ENCODE measurements at places on chromosomes 2 and 18.

DNA sequence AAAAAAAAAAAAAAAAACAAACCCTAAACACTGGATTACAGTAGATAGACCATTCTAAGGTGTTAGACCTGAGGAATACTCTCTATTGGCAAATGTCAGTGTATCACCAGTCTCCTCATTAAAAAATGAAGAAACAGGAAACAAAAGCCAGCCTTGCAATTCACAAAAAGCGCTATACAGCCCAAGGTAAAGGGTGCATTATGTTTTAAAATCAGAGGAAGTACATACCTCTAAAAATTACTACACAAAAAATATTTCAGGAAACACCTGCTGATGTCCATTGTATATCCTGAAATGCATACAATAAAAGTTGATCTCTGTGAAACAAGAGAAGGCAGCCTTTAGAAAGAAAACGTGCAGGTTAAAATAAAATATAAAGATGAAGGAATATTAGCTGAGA lies 54.9 kb upstream of the TSPYL6 start:
- no peak for DNase-seq

DNA sequence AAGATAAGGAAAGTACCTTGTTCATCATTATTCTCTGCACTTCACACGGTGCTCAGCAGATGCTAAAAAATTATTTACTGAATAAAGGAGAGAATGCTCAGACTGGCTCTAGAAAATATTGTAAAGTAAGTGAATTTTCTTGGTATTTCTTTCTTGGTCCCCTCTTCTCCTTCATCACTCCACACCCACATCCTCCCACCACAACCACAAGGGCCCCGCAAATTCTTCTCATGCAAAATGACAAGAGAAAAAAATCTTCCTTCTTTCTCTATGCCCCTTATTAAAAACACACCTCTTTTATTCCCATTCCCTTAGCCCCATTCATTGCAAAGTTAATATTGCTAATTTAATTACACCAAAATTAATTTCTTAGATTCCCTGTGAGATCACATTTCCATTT lies 74.2 kb upstream of the NEDD4L start:
- DNase-seq: no peak

DNA sequence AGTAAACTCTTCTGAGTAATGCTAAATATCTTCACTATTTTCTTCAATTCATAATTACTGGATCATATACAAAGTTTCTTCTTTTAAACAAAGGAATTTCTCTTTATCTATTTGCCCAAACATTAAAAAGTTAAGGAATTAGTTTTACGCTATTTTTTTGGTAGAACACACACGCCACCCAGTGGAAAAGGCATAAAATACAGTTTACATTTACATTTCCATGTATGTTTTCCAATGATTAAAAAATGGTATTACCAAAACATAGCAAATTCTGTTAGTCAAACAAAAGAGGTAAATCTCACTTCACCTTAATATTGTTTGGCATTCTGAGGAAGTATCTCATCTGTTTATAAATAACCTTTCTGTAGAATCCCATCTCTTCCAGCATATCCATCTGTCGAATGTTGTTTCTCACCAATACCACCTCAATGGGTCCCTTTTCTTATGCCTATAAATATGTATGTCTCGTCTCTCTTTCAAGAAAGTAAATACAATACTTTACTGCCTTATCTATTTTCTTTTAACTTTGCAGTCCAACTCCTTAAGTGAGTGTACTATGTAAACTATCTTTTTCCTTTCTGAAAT lies 7.2 kb downstream of the BOLL start:
- DNase-seq: no peak

DNA sequence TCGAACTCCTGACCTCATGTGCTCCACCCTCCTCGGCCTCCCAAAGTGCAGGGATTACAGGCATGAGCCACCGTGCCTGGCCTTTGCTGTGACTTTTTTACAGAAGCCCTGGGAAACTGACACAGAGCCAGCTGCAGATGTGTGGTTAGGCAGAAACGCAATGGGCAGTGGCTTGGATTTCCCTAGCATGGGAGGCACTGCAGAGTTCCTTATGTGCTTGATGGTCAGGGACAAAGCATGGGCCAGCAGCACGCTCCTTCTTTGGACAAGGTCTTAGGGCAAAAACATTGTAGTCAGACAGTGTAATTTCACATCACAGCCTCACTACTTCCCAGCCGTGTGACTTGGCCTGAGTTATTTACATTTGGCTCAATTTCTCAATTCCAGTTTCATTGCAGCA lies 153.9 kb downstream of the RNF144A start:
- no peak for DNase-seq

GRCh38 chr2:202976809-202977208 lies 37.9 kb upstream of the NBEAL1 start:
- no peak for DNase-seq

DNA sequence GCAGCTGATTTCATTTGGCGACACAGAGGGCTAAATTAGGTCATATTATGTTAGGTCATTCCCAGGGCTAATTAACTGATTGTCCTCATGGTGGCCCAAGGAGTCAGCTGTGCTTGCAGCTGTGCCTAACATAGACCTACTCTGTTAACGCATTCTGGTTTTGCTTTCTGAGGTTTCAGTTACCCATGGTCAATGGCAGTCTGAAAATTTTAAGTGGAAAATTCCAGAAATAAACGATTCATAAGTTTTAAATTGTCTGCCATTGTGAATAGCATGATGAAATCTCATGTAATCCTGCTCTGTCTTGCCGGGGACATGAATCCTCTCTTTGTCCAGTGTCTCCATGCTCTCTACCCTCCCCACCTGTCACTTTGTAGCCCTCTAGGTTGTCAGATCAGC lies 168.7 kb downstream of the KCNS3 start:
- no peak for DNase-seq

GRCh38 chr2:217732992-217733391 lies 269.8 kb downstream of the TNS1 start:
- DNase-seq: no peak

DNA sequence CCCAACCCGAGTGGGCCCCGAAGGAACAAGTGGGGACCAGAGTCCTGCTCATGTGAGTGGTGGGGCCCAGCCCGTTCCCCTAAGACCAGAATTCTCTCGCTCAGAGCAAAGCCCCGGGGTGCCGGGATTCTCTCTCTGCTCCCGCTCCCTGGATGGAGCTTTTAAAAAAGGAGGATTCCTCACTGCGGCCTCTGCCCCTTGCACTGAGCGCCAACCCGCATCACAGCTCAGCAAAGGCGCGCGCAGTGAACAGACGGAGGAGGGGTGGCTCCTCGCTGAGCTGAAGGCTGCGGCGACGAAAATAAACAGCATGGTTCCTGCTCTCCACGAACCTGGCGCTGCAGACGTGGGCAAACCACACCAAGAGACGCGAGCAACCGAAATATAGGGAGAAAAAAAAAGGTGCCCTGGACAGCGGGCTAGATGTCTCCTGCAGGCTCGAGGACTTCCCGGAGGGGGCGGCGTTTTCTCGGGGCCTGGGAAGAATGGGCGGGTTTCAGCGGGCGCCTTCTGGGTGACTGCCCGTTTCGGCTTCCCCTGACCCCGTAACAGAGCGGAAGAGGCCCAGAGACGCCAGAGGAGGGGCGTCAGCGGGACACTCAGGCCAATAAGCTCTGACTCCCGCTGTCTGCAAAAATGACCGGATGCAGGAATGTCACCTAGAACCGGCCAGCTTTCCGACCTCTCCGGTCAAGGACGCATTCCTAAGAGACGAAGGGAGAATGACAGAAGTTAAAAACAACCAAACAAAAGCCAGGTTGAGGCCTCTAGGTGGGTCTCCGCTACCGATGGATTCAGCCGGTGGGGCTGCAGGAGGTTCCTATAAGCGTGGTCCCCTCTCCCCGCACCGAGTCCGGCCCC lies 819 bp upstream of the KLF11 start:
- DNase-seq: no peak

DNA sequence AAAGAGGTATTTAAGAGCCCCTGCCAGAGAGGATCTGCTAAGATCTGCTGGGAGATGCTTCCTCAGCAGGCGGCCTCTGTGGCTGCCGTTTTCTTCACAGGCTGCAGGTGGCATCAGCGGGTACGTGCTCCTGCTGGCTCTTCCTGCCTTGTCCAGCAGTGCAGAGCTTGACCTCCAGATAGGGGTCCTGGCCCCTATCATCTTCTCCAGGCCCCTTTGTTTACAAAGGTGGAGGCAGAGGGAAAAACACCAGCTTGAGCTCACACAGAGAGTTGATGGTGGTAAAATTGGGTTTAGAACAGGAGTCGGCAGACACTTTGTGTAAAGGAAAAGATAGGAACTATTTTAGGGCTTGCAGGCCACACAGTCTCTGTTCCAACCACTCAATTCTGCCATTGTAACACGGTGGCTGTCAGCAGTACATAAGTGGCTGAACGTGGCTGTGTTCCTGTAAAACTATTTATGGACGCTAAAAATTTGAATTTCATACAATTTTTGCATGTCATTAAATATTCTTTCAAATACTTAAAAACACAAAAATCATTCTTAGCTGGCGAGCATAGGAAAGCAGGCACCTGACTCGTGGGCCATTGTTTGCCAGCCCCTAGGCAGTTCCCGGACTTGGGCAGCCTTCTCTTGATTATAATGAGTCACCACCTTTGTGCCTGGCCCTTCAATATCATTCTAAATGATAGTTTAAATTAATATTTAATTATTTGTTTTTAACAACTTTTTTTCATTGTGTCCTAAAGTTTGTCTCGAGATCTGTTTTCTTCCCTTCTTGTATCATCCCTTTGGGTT lies 98.2 kb upstream of the B3GNT7 start:
- no peak for DNase-seq

DNA sequence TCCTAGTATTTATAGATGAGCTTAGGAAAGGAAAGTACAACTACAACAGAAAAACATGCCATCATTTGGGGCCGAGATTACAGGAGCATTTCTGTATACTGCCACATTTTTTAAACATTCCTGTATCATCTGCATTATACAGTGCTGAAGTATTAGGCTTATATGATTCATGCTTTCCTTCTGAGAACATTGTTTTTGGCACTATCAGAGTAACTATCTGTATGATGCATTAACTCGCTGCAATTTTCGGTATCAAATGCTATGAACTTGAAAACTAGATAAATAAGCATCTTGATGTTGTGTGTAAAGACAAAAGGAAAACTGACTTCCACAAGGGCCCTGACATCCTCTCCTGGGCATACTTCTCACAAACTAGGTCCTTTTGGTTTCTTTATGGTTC lies 102.0 kb downstream of the RIT2 start:
- no peak for DNase-seq

DNA sequence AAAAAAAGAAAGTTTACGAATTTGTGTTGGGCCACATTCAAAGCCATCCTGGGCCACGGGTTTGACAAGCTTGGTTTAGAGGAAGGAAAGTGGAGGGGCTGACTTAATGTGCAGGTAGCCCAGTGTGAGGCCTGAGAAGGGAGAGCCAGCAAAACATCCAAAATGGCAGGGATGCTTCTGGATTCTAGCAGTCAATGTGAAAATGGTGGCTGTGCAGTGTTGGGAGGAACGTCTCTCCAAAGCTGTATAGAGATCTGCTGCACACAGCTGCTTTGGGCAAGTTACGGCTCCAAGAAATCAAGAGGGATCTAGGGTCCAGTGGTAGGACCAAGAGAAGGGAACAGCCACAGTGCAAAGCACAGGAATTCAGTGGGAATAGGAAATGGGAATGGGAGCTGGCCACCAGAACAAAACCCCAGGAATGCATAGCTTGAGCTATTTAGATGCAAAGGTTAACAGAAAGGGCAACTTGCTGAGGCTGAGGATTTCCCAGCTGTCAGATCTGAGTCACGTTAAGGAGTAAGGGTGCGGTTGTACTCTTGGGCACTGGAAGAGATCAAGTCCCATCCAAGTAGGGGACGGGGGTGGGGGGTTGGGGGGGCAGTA lies 70.6 kb downstream of the B3GNT2 start:
- no peak for DNase-seq

DNA sequence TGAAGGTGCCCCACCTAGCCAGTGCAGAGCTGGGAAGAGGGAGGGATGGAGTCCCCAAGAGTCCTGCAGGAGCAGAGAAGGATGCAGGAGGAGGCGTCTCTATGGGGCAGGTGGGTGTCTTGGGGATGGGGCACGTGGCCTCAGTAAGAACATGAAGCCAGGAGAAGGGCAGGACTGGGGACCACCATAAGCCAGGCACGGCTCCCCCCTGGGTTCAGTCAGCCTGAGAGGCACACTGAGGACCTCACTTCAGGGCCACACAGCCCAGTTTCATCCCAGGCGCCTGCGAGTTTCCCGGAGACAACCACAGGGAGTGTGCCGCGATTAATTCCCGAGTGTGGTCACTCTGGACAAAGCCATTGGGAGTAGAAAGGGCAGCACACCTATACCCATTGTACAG lies 120.3 kb downstream of the GYPC start:
- no peak for DNase-seq

- DNase-seq: no peak
Observed at GRCh38 chr2:140851258-140851981, 1279.4 kb downstream of the LRP1B start.

DNA sequence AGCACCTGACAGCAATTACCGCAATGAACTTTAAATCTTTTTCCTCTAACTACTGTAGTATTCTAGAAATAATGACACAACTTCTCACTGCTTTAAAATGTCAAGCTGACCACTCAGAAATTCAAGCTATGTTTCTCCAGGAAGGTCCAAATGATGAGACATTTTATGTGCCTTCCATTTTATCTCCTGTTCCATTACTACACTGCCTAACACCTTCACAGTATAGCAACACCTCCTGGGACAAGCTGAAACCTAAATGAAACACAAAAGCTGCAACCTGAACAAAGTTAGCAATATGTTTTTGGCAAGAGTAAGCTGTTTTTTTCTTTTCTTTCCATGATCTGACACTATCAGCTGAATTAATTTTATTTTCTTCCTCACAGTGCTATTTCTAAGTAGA lies 81.9 kb downstream of the IKZF2 start:
- DNase-seq: no peak

Data from stimulated activated CD4-positive, alpha-beta T cell treated with anti-CD3 and anti-CD28 coated beads, Interleukin-1b, Interleukin-23, amount 100 ng/mL, for 1 hour (primary cell).